NCI-H1694 (cell line): ENCODE measurements at places on chromosomes 7 and 10.

GRCh38 chr7:42100156-42100508 lies 136.9 kb downstream of the GLI3 start:
- DNase-seq: no peak

- DNase-seq: no peak
Measured at GRCh38 chr10:97038688-97039087, 147.1 kb downstream of the SLIT1 start.

DNA sequence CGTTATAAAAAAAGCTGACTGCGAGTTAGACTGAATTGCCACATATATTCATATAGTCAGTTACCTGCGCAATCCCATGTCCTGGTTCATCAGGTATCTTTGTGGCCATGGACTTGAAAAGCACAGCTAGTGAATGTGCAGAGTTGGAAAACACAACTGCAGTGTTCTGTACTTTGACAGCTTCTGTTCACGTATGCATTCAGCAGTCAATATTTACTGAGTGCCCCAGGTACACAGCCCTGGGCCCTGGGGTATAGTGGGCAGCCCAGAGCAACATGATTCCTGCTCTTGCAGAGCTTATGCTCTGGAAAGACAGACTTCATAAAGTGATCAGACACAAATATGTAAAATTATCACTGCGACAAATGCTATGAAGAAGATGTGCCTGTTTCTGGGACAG lies 313.9 kb downstream of the PHTF2 start:
- DNase-seq: no peak

DNA sequence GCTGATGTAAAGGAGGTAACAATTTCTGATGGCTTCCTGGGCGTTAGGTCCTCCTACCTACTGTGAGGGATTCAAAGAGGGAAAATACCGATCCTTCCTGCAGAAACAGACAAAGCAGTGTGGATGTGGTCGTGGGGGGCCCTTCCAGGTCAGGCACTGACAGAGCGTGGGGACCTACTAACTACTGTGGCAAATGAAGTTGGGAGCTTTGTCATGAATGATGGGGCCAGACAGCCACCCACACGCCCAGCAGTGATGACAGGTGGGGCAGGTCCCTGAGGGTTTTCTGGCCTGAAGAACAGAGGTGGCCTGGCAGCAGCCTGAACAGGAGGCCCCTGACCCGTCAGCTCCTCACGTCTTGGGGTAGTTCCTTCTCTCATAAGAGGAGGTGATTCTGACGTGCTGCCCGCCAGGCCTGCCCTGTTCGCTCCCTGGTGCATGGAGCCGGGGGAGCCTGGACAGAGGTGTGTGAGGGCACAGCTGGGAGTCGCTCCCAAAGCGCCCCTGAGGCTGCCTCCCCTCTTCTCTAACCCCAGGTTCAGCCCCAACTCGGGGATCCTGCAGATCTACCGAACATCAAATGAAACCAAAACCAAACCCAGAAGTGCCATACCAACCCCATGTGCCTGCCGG lies 4.2 kb downstream of the ATP6V0E2 start:
- DNase-seq: no peak

DNA sequence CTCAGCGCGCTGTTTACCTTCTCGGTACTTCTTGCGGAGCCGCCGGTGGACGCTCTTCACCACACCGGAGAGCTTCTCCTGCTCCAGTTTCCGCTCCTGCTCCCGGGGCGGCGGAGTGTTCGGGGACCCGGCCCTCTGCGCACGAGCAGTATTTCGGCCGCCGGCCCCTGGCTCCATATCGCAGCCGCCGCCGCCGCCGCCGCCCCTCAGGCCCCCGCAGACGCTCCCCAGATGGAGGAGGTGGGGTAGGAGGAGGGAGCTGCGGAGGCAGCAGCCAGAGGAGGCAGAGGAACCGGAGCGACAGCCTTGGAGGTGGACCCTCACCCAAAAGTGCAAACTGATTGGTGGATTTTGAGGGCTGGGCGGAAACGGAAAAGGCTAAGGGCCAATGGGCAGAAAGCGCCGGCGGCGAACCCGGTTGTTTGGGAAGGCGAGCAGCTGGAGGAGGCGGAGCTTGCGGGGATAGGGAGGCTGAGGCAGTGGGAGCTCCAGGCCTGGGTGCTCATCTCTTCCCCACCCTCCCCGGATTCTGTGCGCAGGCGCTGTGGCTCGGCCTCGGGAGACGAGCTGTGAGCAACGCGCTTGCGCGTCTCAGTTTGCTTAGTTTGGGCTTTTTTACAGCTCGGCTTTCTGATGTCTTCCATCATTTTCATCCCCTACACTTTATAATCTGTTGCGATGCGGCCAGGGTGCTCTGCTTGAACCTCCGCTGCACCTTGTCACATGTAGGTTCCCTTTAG lies 146.9 kb downstream of the GPR85 start:
- peak; percentile 99 for DNase-seq

DNA sequence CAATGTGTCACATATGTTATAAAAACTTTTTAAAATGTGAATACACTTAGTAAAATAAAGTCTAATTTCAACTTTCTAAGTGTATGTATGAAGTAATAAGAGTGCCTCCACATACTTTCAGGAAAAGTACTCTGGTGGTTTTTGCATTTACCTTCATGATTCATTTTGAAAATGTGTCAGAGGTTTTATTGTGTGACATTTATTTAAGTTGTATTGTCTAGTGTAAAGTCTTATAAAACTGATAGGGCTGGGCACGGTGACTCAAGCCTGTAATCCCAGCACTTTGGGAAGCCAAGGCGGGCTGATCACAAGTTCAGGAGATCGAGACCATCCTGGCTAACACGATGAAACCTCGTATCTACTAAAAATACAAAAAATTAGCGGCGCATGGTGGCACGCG lies 226.5 kb downstream of the ITGB1 start:
- no peak for DNase-seq

DNA sequence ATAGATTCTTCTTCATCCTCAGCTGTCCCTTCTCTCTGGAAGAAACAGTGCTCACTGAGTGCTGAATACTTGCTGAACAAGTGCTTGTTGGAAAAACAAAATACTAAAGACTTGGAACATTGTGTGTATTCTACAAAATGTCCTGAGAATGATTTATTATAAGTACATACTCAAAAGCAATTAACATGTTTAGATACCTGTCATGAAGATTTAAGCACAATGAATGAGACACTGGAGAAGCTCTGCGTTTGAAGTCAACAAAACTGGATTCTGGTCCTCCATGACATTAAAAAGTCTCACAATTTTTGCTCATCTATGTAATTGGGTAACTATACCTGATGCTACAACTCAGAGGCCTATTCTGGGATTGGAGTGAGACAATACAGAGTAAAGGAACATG lies 34.8 kb upstream of the LAMB1 start:
- no peak for DNase-seq

DNA sequence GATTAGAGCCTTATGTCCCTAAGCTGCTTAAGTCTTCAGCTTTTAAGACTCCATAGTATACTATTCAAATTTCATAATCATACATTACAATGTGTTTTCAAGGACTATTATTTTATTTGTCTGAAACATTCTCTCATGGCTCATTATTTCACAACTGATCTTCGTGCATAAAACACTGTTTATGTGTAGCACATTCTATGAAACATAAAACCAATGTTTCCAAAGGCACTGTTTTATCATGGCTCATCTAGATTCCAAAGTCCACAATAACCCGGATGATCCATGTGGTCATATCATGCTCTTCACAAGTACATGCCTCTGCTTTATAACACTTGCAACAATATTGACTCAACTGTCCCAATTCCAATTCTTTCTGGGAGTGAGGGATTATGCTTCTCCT lies 806.1 kb downstream of the TNS3 start:
- no peak for DNase-seq

GRCh38 chr7:109235316-109235715 lies 665.6 kb downstream of the DNAJB9 start:
- no peak for DNase-seq

DNA sequence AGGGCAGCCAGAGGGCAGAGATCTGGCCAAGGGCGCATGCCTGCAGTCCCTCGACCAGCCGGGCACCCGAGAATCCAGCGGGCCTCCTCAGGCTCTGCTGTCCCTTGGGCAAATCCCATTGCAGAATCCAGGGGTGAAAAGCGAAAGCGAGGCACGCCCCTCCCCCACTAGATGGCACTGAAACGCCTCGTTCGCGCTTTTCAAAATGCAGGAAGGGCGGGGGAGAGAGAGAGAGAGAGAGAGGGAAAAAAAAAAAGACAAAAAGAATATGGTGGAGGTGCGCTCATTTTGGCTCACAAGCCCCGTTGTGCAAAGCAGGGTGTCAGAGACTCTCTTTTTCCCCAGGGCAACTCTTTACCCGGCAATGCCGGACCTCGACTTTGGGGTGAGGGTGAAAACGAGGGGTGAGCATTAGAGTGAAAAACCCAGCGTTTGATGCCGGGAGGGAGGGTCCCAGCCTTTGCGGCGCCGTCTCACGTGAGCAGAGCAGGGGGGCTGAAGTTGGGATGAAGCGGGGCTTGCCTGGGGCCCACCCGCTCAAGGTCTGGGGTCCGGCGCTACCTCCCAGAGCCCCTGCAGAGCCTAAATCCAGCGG lies 2.5 kb upstream of the TMEM178B start:
- DNase-seq: peak; percentile 87

- DNase-seq: no peak
Measured at GRCh38 chr7:81776161-81776560, 6.3 kb upstream of the HGF start.

DNA sequence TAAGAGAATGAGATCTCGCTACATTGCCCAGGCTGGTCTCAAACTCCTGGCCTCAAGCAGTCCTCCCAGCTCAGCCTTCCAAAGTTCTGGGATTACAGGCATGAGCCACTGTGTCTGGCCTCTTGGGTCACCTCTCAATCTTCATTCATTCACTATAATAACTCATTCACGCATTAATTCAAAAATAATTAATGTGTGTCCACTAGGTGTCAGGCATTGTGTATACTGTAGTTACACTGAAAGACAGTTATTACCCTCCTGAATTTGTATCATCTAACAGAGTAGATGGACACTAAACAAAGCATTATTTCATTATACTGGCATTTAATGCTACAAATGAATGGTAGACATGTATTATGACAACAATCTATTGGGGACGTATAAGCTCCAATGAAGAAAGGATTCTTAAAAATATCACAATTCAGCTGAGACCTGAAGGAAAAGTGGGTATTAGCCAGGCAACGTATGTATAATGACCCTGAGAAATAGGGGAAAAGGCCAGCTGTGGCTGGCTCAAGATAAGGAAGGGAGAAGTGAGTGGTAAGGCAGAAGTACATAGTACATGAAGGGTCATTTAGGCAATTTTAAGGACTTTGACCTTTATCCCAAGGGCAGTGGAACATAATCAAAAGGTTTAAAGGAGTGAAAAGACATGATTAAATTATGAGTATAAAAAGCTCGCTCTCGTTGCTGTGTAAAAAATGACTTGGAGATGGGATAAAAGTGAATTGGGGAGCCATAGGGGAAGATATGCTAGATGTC lies 150.7 kb downstream of the BTAF1 start:
- DNase-seq: no peak

DNA sequence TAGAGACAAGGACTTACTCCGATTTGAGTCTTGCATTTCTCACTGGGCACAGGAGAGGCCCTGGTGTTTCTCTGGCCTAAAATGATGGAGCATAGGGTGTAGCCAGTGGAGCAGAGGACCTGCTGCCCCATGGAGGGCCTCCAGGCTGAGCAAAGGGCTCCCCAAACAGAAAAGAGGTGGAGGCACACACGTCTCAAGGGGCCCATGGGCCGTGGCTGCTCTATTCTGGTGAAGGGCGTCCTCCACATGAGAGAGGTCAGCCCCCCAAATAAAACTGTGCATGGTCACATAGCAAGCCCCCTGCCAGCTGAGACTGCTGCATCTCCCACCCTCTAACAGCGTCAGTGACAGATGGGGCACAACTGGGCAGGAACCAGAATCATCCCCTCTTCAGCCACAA lies 41.4 kb downstream of the MYO1G start:
- no peak for DNase-seq

DNA sequence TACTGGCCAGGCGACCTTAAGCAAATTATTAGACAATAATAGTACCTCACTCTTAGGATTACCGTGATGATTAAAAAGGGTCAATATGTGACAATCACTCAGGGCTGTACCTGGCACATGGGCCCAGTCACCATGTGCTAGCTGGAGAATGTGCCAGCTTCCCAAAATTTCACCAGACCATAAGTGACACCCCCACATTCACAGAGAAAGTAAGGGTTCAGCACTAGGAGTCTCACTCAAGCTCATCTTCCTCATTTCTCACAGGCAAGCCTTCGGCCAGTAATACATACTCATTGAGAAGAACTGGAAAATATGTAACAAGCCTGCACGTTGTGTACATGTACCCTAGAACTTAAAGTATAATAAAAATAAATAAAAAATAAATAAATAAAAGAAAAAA lies 22.4 kb upstream of the C10orf71 start:
- no peak for DNase-seq

DNA sequence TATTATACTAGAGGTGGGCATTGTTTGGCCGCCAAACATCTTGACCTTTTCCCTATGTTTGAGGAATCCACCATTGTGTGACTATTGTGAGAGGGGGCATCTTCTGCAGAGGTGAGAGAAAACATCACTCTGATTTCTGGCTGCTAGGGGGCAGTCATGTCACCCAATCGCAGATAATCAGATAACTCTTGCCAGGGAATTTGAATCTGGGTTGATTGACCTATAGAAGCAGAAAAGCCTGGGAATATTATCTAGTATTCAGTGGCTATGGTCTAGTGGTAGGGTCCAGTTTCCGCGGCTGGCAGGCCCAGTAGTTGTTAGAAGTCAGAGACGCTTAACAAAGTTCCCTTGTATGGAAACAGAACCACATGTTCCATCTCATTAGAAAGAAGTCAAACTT lies 808.5 kb downstream of the PHTF2 start:
- DNase-seq: peak; percentile 6

DNA sequence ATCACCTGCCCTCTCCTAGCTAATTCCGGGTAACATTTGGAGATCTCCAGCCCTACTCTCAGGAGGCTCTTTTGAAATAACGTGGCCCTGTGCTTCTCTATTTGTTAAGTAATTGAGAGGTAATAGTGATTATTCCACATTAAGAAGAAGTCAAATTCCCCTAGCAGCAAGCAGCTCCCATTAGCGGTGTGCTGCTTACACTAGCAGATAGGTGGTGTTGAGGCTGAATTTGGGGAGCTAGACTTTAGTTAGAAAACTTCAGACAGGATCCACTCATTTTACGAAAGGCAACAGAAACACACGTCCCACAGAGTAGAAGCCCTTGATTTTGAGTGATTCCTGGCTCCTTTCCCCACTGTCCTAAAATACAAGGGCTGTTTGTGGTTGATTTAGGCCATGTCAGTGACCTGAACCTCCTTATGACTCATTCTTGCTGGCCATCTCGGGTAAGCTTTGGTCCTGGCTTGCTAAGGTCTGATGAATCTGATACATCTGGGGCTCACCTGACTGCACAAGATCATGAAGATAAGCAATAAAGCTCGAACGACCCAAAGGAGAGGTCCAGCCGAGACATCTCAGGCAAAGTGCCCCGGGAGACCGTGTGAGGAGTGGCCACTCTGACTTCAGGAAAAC lies 77.2 kb downstream of the FAM204A start:
- no peak for DNase-seq

DNA sequence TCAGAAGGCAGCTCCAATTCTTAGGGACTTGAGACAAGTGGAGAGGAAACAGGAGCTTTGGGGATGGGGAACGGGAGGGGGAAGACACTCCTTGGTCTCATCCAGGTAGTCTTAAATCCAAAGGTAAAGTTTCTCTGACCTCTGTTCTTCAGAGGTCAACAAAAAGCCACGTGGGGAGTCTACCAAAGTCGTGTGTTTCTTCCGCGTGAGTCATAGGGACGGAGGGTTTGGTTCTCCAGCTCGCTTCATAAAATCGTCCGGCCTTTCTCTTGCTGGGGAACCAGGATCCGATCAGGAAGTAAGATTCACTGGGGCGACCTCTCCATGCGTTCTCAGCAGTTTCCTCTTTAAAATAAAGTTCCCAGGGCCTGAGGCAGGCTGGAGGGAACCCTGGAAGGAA lies 275.7 kb downstream of the TCERG1L start:
- no peak for DNase-seq

GRCh38 chr7:129948338-129948737 lies 4.4 kb downstream of the UBE2H start:
- no peak for DNase-seq
